H9 (cell line): ENCODE measurements at places on chromosomes 6 and 20. TPM values are rescaled to one million over a fixed set of nuclear protein-coding genes. Genes with fewer than 3 reads are reported as not detected.

Gene DNMT3B
- 980 and 996 TPM in 2 replicates for total RNA-seq

Gene KCNK16
- total RNA-seq, result not detected in 2 replicates

Gene EIF6
- 150 and 154 TPM in 2 replicates for total RNA-seq

DNA sequence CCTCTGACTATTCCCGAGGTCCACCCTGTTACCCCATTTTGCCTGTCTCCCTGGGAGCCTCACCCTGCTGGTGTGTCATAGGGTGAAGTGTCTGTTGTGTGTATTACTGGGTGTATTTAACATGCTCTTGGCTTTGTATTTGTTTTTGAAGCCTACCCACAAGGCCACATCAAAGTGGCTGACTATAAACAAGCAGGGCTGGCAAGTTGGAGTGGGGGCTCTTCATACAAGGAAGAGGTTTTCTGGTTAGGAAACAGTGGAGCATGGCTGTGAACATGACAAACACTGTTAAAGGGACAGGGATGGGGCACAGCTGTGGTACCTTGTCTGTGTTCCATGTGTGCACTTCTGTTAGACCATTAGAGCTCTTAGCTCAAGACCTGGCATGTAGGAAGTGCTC lies 26.3 kb downstream of the HECA start:
- H3K27ac ChIP-seq, result no peak overlapping the region
- H3K4me1 ChIP-seq, result 0 out of 2 replicates have a peak, but pooled peaks cover 3% of the 10 kb centered on the region
- H3K36me3 ChIP-seq, result peaks cover 5% of the 10 kb centered on the region; the same call in 1 of the 2 replicates
- no peak overlapping the region; the same call in 2 of the 3 replicates for H3K4me3 ChIP-seq
- no peak for DNase-seq
- no peaks in the 10 kb centered on the region for H3K27me3 ChIP-seq

DNA sequence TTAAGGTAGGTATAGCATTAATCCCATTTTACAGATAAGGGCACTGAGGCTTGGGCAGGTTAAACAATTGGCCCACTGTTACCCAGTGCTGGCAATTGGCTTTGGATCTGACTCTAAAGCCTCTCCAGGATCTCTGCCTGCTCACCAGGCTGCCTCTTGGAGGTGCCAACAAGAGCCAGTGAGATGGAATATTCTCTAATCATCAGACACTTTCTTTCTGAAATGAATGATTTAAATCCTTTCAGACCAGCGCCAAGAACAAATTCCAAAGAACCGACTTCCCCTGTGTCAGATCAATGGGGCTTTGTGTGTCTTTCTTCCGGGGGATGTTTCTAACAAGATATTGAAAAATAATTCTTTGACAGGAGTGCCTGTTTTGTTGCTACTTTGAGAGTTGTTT lies 23.6 kb downstream of the CYP39A1 start:
- H3K27ac ChIP-seq, result no peak overlapping the region
- H3K4me3 ChIP-seq, result no peak overlapping the region
- DNase-seq, result no peak
- H3K36me3 ChIP-seq, result no peaks in the 10 kb centered on the region
- no peaks in the 10 kb centered on the region for H3K27me3 ChIP-seq
- H3K4me1 ChIP-seq, result no peaks in the 10 kb centered on the region

- no peaks in the 10 kb centered on the region for H3K36me3 ChIP-seq
- H3K27ac ChIP-seq, result no peak overlapping the region
- DNase-seq, result no peak
- H3K4me1 ChIP-seq, result no peaks in the 10 kb centered on the region
- H3K27me3 ChIP-seq, result no peaks in the 10 kb centered on the region
These were observed 862.0 kb downstream of the PHF3 start for GRCh38 chr6:64497634-64498033.

DNA sequence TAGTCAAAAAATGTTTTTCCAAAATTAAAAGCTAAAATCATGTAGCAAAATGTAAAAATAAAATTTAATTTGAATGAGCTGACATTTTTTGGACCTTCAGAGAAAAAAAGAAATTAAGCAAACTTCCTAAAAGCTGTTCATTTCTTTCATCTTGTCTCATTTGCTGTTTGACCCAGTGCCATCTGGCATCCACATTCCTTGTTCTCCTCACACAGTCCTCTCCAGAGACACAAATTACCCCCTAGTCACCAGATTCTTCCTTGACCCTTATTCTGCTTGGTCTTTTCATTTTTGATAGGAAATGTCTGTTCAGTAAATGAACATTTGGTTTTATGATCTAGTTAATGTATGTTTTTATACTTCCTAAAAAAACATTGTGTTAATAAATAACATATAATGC lies 55.2 kb downstream of the HDDC2 start:
- H3K4me3 ChIP-seq, result no peak overlapping the region
- H3K36me3 ChIP-seq, result no peaks in the 10 kb centered on the region
- no peaks in the 10 kb centered on the region; the same call in 1 of the 2 replicates for H3K4me1 ChIP-seq
- DNase-seq, result no peak
- no peak overlapping the region for H3K27ac ChIP-seq
